ENCODE measurements at places on chromosomes 5 and 9.

DNA sequence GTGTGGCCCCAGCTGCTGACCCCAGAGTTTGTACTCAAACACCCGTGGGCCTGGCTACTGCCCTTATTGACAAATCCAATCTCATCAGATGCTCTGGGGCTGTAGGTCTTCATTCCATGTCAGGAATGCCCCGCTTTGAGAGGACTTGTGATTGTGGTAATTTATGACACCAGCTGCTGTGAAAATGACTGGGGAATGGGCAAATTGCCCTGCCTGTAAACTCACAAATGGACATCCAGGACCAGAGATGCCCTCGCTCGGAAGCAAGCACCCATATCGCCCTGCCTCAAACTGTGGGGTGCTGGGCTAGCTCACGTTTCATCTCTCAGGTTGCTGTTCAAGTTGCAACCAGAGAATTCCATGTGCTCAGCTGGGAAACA is 225.9 kb upstream of the MAP3K1 start:
- H3K27ac ChIP-seq: no peak overlapping the region
- no peaks in the 10 kb centered on the region for H3K4me1 ChIP-seq
- no peak for DNase-seq
- no peaks in the 10 kb centered on the region for H3K36me3 ChIP-seq
- no peaks in the 10 kb centered on the region for H3K27me3 ChIP-seq
- H3K4me3 ChIP-seq: no peak overlapping the region

GRCh38 chr9:3916411-3916810 is 383.5 kb downstream of the GLIS3 start:
- no peak for DNase-seq
- H3K27me3 ChIP-seq: no peaks in the 10 kb centered on the region
- no peaks in the 10 kb centered on the region for H3K36me3 ChIP-seq
- H3K4me1 ChIP-seq: peaks cover 2% of the 10 kb centered on the region
- H3K27ac ChIP-seq: no peak overlapping the region
- no peak overlapping the region for H3K4me3 ChIP-seq

DNA sequence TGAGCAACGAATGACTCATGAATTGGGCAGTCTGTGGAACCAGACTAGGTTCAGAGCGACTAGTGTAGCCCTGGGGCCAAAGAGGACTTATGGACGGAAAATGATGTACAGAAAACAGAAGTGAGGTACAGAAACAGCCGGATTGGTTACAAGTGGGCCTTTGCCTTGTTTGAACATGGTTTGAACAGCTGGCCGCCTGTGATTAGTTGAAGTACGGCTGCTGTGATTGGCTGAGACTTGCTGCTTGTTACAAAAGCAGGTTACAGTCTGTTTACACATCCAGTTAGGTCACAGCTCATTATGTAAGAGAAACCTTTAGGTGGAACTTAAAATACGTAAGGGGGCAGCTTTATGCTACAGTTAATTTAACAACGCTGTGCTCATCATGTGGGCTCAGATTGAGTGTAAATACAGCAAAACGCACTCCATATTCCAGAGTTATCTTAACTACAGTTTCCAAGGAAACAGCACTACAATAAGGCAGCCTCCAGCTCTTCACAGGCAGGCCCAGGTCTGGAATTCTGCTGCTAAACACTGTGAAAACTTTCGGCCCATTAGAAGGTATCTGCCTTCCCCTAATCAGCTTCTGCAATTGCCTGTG is 6.5 kb downstream of the AMACR start:
- no peaks in the 10 kb centered on the region for H3K36me3 ChIP-seq
- DNase-seq: peak; percentile 50

DNA sequence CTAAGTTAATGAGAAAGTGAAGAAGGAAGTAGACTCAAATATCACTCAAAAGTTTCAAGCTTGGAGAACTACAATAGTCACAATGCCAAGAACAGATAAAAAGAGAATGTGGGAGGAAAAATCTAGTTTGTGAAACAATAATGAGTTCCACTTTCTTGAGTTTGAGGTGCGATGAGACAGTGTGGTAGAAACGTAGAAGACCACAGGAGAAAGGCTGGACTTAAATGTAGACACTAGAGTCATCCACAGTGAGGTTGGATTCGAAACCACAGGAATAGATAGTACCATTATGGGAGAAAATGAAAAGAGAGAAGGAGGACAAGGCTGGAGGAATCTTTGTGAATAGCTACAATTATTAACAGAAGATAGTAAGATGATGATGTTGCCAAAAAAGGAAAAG is 141.1 kb upstream of the LRRTM2 start:
- H3K36me3 ChIP-seq: peaks cover 11% of the 10 kb centered on the region
- DNase-seq: no peak
- no peak overlapping the region for H3K27ac ChIP-seq

GRCh38 chr5:15702102-15702501 is 202.1 kb downstream of the FBXL7 start:
- no peak overlapping the region for H3K27ac ChIP-seq
- H3K4me1 ChIP-seq: no peaks in the 10 kb centered on the region
- H3K36me3 ChIP-seq: no peaks in the 10 kb centered on the region
- H3K4me3 ChIP-seq: no peak overlapping the region
- no peaks in the 10 kb centered on the region for H3K27me3 ChIP-seq
- no peak for DNase-seq

- H3K27ac ChIP-seq: no peak overlapping the region
- no peak for DNase-seq
- peaks cover 13% of the 10 kb centered on the region for H3K4me1 ChIP-seq
- no peaks in the 10 kb centered on the region for H3K27me3 ChIP-seq
- H3K36me3 ChIP-seq: no peaks in the 10 kb centered on the region
- no peak overlapping the region for H3K4me3 ChIP-seq
These were observed 143.9 kb downstream of the C9orf50 start for GRCh38 chr9:129476821-129477611.

DNA sequence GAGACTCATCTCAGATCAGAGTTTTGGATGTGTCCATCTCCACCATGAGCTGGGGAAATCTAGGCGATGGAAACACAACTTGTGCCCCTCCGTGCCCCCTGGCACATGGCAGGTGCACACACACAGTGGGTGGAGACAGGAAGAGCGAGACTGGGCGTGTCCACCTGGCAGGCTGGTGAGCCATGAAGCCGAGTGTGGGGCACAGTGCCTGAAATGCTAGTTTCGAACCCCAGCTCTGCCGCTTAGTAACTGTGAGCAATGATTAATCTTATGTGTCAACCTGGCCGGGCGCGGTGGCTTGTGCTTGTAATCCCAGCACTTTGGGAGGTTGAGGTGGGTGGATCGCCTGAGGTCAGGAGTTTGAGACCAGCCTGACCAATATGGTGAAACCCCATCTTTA is 80.8 kb upstream of the RNU6ATAC start:
- no peak overlapping the region for H3K4me3 ChIP-seq
- no peaks in the 10 kb centered on the region for H3K36me3 ChIP-seq
- peaks cover 3% of the 10 kb centered on the region for H3K27me3 ChIP-seq
- no peak overlapping the region for H3K27ac ChIP-seq

- H3K4me1 ChIP-seq: no peaks in the 10 kb centered on the region
- no peaks in the 10 kb centered on the region for H3K36me3 ChIP-seq
- H3K27ac ChIP-seq: no peak overlapping the region
- no peak overlapping the region for H3K4me3 ChIP-seq
- no peaks in the 10 kb centered on the region for H3K27me3 ChIP-seq
These were observed 112.4 kb downstream of the INIP start for GRCh38 chr9:112605518-112605917.

DNA sequence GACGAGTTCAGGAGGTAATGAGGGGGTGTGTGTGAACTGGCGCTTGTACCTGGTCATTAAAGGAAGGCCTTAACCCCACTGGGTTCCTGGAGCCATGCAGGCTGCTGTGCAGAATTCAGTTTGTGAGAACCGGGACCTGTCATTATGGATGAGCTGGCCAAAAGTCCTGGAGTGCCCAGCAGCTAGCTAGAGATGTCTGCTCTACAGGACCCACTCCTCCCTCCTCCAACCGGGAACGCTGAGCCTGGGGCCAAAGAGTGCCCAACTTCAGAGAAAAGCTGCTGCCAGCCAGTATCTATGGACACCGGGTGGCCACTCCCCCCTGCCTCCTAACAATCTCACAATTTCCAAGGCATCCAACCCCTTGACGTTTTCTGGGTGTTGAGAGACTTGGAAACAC is 1.2 kb downstream of the ENTREP1 start:
- no peaks in the 10 kb centered on the region for H3K27me3 ChIP-seq
- no peaks in the 10 kb centered on the region for H3K36me3 ChIP-seq
- H3K27ac ChIP-seq: no peak overlapping the region
- no peak for DNase-seq

DNA sequence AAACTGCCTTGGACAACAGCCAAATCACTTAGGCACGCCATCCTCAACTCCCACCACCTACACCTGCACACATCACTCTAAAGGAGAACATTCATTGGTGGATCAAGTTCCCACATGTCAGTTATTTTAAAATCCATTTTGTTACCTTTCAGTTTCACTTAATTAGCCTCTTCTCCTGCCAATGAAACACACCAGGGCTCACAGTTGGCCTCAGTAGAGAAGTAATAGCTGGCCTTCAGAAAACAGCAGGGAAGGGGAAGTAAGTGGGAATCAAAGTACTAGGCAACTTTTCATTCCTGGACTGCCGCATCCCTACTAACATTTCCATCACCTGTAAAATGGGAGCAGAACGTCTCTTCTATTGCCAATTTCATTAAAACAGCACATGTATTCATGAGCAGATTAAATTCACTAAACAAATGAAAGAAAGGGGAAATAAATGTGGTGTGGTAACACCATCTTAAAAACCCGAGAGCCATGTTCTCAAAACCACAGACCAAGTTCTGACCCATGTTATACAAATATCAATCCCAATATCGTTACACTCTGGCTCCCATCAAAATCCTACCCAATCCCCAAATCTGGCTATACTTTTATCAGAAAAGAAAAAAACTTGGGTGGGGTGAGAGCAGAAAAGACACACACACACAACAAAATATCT is 1.7 kb downstream of the SIL1 start:
- peak overlapping the region; percentile 65 for H3K4me3 ChIP-seq
- H3K27ac ChIP-seq: no peak overlapping the region
- H3K36me3 ChIP-seq: no peaks in the 10 kb centered on the region
- DNase-seq: no peak

DNA sequence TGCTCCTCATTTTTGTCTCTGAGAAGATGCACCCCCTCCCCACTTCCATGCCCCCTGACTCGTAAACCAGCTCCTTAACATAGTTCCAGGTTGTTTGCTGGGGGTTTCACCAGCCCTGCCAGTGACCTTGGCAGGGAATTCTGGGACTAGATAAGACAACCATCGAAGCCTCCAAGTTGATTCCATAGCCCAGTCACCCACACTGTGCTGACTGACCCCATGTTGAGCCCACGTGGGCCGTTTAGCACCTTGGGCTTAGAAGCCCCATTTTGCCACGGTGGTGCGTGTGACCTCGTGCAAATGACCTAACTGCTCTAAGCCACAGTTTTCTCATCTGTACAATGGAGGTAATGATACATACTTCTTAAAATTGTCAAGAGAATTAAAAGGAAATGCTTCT is 24.6 kb downstream of the PSAT1 start:
- H3K4me1 ChIP-seq: no peaks in the 10 kb centered on the region
- DNase-seq: no peak
- H3K27me3 ChIP-seq: no peaks in the 10 kb centered on the region
- H3K4me3 ChIP-seq: no peak overlapping the region

DNA sequence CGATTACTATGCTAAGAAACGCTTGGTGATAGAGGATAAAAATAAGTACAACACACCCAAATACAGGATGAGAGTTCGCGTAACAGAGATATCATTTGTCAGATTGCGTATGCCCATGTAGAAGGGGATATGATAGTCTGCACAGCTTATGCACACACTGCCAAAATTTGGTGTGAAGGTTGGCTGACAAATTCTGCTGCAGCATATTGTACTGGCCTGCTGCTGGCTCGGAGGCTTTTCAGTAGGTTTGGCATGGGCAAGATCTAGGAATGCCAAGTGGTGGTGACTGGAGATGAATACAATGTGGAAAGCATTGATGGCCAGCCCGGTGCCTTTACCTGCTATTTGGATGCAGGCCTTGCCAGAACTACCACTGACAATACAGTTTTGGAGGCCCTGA is 208.4 kb downstream of the PDZD2 start:
- H3K36me3 ChIP-seq: no peaks in the 10 kb centered on the region
- no peaks in the 10 kb centered on the region for H3K4me1 ChIP-seq
- no peak for DNase-seq
- H3K4me3 ChIP-seq: no peak overlapping the region

DNA sequence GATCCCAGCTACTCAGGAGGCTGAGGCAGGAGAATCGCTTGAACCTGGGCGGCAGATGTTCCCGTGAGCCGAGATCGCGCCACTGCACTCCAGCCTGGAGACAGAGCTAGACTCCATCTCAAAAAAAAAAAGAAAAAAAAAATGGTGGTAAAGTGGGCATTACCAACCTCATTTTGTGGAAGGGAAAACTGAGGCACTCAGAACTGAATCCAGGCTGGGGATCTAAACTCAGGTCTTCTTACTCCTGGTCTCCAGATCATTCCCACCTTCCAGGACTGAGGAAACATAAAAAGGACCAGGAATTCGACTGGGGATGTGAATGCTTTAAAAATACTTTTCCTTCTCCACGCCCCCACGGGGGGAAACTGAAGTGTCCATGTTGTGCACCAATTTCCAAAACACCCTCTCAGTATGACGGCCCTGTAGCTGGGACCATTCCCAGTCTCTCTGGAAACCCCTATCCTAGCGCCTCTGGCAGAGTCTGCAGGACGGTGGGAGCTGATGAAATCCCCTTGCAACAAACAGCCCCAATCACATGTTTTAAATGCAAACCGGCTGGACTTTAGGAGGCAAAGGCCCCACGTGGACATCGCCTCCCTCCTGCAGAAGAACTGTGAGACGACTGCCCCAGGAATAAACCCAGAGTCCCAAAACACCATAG is 8.9 kb upstream of the AKNA start:
- H3K4me1 ChIP-seq: peaks cover 11% of the 10 kb centered on the region
- H3K36me3 ChIP-seq: no peaks in the 10 kb centered on the region
- no peaks in the 10 kb centered on the region for H3K27me3 ChIP-seq
- H3K4me3 ChIP-seq: no peak overlapping the region

- no peaks in the 10 kb centered on the region for H3K36me3 ChIP-seq
- DNase-seq: no peak
- H3K4me3 ChIP-seq: no peak overlapping the region
- H3K27me3 ChIP-seq: no peaks in the 10 kb centered on the region
- H3K27ac ChIP-seq: peak overlapping the region; percentile 5
- H3K4me1 ChIP-seq: no peaks in the 10 kb centered on the region
These were observed 35.8 kb upstream of the NFIB start for GRCh38 chr9:14349447-14350348.

DNA sequence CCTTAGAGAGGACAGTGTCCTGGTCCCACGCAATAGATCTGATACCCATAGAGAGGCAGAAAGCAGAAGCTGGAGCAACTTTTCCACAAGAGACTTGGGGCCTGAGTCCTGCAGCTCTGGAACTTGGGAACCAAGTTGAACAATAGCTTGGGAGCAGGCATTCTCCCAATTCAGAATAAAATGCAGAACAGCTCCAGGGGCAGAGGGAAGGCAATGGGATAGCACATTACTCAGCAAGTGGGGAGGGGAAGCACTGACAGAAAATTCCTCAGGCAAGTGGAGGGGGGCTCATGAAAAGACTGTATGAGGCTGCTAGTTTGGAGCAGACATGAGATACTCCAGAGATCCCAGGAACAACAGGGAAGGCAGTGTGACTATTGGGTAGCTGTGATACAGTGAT is 513.6 kb downstream of the HINT1 start:
- no peak for DNase-seq
- H3K27me3 ChIP-seq: no peaks in the 10 kb centered on the region
- no peak overlapping the region for H3K4me3 ChIP-seq
- no peaks in the 10 kb centered on the region for H3K36me3 ChIP-seq
- no peak overlapping the region for H3K27ac ChIP-seq
- no peaks in the 10 kb centered on the region for H3K4me1 ChIP-seq

All from pancreas (tissue), 10 donors.